ENCODE measurements at places on chromosomes 2 and 18. TPM values are rescaled to one million over a fixed set of nuclear protein-coding genes. Genes with fewer than 3 reads are reported as not detected.

The IL18RAP gene
- total RNA-seq = not detected

DNA sequence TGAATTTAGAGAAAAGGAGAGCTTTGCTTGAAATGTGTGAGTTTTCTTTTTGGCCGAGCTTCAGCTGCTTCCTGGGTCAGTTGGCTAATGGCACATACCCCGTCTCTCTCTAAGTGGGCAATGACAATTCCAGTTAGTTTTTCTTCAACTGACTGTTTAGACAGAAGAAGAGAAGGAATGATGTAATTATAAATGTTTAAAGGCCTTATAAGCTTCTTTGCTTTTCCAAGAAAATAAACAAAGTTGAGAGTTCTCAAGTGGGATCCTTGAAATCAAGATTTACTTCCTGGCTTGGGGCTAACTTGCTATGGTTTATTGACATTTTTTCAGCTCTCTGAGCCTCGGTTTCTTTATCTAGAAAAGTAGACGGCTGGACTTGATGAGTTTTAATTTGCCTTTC is 794.9 kb upstream of the ACVR2A start:
- DNase-seq = no peak

DNA sequence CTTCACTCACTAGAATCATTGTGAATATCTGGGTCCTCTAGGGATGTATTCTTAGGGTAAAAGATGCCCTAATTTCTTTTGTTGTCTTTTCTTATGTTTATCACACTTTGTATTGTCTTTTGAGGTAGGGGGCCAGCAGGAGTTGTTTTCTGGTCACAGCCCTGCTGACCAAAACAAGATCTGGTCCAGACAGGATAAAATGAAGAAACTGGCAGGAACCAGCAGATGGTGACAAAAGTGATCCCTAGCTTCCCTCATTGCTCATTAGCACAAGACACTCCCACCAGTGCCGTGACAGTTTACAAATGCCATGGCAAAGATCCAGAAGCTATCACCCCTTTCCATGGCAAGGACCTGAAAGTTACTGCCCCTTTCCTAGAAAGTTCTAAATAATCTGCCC is 81.7 kb upstream of the CCDC85A start:
- no peak for DNase-seq

The ZNF385B gene
- total RNA-seq = 5.5 TPM

GRCh38 chr2:28527196-28527595 is 31.3 kb downstream of the PLB1 start:
- no peak for DNase-seq

The C2orf76 gene
- total RNA-seq = 8.4 TPM

- no peak for DNase-seq
Observed at GRCh38 chr2:60959501-60959900, 58.0 kb upstream of the PEX13 start.

GRCh38 chr2:160752475-160753330 is 259.1 kb upstream of the RBMS1 start:
- DNase-seq = no peak

The GCG gene
- total RNA-seq = 92.9 TPM

The MEP1B gene
- not detected for total RNA-seq

The NXPH2 gene
- total RNA-seq = 5.3 TPM

DNA sequence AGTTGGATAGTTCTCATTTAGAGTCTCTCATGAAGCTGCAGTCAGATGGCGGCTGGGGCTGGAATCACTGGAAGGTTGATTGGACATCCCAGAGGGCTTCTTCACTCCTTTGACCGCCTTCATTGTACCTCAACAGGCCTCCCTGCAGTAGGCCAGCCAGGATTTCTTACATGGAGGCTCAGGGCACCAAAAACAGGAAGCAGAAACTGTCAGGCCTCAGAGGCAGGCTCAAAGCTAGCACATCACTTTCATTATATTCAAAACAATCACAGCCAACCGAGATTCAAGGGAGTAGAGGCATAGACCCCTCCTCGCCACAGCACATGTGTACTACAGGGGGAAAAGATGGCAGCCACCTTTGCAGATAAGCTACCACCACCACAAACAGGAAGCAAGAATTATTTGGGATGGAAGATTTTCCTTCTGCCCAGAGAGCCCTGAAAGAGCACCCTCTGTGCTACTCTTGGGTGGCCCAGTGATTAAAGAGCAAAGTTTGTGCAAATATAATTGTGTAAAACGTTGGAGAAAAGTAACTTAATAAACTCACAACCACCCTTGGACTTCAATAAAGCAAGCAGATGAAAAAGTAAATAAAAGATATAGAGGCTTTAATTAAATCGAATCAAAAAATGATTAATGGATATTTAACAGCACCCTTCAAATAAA is 155.3 kb downstream of the GFPT1 start:
- no peak for DNase-seq

GRCh38 chr18:28974504-28974903 is 797.6 kb upstream of the CDH2 start:
- no peak for DNase-seq

GRCh38 chr2:1595274-1595673 is 149.0 kb downstream of the PXDN start:
- no peak for DNase-seq

- DNase-seq = peak; percentile 6
Observed at GRCh38 chr2:240990726-240991377, 7.6 kb upstream of the SNED1 start.

DNA sequence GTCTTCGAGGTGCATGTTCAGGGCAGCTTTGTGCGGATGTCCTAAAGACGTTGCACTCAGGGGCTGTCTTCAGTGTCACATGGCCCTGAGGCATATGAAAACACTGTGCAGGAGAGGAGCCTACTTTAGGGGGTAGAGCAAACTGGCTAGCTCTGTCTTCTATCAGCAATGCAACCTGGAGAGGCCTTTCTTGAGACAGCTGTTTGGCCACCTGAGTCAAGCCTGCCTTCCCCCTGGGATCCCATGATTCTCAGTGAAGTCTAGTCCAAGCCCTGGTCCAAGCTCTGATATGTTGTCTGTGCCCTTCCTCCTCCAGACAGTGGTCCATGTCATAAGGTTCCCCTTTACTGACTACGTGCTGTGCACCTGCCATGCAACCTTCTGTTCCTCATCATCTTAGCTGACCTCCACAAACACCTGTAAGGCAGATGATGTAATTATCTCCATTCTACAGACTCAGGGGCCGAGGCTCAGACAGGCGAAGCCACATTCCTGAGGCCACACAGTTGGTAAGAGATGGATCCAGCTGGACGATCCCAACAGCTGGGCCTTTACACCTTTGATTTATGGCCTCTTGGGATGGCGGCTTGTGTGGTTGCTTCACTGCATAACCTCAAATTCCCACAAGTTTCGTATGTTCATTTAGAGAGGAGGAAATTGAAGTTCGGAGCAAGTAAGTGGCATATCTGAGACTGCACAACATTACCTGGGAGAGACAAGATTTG is 109.9 kb downstream of the COPS8 start:
- no peak for DNase-seq

All from progenitor cell of endocrine pancreas (in vitro differentiated cells).